ENCODE measurements at places on chromosomes 16 and 17. TPM values are rescaled to one million over a fixed set of nuclear protein-coding genes. Genes with fewer than 3 reads are reported as not detected.

GRCh38 chr16:85010446-85010930 lies 847 bp downstream of the ZDHHC7 start:
- DNase-seq: no peak

The SPEM2 gene
- not detected for total RNA-seq

The NPIPA2 gene
- total RNA-seq: not detected

- DNase-seq: no peak
These were observed 5.8 kb downstream of the CDIPT start for GRCh38 chr16:29857133-29857760.

The IRX6 gene
- total RNA-seq: not detected

GRCh38 chr16:64541621-64542020 lies 580.2 kb downstream of the CDH11 start:
- no peak for DNase-seq

The SULT1A2 gene
- 16.1 TPM for total RNA-seq

GRCh38 chr17:2064980-2065785 lies 10.3 kb downstream of the HIC1 start:
- peak; percentile 88 for DNase-seq

DNA sequence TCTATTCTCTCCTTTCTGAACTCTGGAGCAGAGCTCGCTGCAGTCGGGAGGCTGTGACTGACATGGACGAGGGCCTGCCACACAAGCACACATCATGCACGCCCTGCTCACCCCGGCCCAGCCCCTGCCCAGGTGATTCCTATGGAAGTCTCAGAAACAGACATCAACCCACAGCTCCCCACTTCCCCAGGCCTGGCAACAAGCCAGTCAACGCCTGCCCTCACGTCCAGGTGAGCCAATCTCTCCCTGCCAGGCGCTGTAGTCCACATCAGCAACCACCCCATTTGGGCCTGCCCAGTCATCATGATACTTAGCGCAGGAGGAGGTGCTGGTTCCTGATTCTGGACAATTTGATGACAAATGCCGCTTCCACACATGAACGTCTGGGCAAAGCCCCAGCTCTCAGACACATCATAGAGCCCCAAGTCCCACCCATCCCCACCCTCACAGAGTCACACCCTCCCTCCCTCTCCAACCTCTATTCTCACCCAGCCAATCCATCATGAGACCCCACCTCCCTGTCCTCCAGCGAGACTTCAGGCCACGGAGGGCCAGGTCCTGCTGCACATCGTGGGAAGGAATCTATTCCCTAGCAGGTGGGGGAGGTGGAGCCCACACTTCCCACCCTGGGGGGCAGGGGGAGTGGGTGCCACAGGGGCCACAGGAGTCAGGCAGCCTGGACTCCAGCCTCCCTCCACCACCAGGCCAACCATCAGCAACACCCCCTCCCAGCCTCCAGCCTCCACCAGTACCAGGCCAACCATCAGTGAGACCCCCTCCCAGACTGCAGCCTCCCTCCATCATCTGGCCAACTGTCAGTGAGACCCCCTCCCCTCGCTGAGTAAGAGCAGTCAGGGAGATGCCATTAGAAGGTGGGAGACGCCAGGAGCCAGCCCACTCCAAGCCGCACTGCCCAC lies 33.7 kb upstream of the GSG1L start:
- DNase-seq: no peak

The PTX4 gene
- not detected for total RNA-seq

DNA sequence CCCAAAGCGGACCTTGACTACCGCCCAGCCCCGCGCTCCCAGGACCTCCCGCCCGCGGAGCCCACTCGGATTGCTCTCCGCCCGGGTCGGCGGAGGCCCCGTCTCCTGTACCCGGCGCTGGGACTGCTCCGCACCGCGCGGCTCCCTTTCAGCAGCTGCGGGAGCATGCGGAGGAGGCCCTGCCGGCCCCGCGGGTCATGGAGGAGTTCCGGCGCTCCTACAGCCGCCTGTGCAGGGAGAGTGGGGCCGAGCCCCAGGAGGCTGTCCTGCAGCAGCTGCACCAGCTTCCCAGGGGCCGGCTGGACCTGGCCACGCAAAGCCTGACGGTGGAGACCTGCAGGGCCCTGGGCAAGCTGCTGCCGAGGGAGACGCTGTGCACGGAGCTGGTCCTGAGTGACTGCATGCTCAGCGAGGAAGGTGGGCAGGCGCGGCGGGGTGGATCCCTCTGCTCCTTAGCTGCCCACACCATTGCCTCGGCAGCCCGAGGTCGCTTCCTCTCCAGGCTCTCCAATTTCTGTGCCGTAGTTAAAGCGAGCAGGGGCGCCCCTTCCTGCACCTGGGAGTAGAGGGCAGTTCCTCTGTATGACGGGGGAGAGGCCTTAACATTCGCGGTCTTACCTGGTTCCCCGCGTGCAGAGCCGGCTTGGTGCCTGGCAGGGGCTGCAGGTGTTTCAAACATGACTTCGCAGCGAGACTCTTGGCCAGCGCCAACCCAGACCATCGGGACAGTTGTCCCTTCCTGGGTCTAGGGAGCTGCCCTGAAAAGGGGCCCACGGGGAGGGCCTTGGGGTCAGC lies 539 bp downstream of the LRRC45 start:
- peak; percentile 79 for DNase-seq

DNA sequence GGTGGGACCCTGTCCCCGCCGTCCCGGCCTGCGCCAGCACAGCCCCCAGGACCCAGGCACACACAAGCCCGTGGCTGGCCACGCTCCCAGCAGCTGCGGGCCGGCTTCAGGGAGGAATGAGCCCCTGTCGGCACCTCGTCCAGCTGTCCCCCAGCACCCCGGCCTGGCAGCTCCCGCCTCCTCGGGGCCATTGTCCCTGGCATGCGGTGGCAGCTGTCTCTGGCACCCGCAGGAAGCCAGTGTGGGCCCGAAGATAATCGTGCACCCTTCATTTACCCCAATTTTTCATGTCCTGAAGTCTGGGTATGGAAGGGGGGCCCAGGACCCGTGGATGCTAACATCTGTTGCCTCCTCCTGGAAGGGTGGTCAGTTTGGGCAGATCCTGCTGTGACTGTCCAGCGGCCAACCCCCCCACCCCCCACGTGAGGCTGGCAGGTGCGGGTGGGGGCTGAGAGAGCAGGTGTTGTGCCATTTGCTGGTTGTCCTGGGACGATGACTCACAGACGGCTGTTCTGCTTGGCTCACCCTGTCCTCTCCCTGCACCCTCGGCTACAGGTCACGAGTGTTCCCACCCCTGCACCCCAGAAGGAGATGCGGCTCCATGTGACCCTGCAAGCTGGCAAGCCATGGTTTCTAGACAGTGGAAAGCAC lies 4.0 kb upstream of the LMF1 start:
- no peak for DNase-seq

- DNase-seq: no peak
These were observed 48.2 kb downstream of the MRM3 start for GRCh38 chr17:830381-830780.

DNA sequence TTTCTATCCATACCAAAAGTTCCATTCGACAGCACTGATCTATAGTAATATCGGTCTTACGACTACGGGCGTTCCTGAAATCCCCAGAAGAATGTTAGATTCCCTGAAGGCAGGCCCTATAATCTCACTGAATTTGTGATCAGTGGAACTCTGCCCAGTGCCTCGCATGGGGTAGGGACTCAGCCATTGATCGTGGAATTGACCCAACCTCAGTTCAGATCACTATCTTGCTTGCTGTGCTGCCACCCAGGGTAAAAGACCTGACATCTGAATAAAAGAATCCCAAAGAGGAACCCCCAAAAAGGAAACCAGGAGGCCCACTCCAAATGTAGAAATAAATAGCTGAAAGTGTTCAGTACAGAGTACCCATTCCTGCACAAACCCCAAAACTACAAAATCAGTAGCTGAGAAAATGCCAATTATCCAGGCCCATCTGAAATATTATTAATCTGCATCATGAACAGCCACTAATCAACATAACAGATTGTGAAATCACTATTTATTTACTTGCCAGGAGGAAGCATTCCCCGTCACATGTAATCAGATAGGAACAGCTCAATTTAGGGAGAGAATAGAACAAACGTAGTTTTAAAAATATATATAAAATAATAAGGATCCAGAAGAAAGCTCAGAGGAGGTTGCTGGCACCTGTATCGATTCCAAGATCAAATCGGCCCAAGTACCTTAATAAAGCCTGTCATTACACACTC lies 221.9 kb downstream of the ZFHX3 start:
- no peak for DNase-seq

- DNase-seq: no peak
These were observed 74.5 kb upstream of the HSBP1 start for GRCh38 chr16:83733301-83733700.

The SCNN1B gene
- total RNA-seq: not detected

GRCh38 chr16:14958970-14959369 lies 15.9 kb upstream of the PDXDC1 start:
- DNase-seq: no peak

The TMEM95 gene
- total RNA-seq: not detected

- no peak for DNase-seq
These were observed 30.0 kb downstream of the IL21R start for GRCh38 chr16:27431773-27432532.

The NPTX1 gene
- not detected for total RNA-seq
